ENCODE measurements at places on chromosomes 4 and X.

DNA sequence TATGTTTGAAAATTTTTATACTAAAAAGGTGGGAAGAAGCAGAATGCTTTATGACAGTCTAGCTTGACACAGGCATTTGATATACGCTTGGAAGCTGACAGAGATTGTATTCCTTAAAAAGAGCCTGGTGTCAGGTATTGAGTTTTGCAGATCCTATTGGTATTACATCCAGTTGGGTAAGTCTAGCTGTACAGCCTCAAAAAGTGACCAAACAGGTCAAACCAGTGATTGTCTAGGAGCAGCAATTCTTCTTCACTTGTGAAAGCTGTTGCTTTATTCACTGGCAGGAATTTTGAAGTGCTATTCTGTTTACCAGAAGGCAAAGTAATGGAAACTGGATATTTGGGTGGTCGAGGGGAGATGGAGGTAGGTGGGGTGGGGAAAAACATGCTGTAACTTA is 77.5 kb downstream of the UCHL1 start:
- no peak for DNase-seq

GRCh38 chrX:2423899-2424298 is 76.9 kb downstream of the DHRSX start:
- DNase-seq: no peak

DNA sequence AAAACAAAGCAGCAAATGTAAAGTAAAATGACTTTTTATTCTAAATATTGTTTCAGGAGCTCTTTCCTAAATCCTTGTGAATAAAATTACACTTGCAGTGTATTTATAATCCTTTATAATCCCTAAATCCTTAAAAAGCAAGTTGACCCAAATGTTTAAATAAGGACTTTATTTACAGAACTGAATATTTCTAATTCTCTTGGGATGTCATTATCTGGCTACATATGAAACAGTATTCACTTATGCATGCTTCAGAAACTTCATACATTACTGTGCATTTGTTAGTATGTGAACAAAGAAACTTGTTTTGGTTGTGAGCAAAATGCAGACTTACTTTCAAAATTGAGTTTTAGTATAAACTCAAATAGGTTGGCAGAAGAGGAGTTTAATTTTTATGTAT is 49.2 kb downstream of the PTTG2 start:
- DNase-seq: no peak

DNA sequence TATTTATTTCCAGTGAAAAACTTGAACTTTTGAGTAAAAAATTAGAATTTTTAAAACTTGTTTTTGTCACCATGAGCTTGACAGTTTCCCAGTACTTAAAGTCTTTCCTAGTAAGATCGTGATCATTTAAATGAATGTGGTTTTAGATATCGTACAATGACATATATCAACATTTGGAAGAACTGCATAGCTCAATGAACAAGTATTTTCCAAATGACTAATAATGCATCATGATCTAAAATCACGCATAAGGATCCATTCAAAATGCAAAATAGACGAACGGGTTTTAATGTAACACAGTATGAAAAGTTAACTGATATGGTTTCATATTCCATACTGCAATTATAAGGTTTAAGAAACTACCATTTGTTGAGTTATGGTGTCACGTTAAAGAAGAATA is 4.1 kb upstream of the NDNF start:
- peak; percentile 14 for DNase-seq

- no peak for DNase-seq
Observed at GRCh38 chr4:36288731-36289426, 7.5 kb downstream of the DTHD1 start.
